Activated CD8-positive, alpha-beta memory T cell treated with anti-CD3 and anti-CD28 coated beads for 1 hour (primary cell): ENCODE measurements at places on chromosomes 13 and 19.

- no peak for DNase-seq
Observed at GRCh38 chr13:75537401-75538365, at the start of gene COMMD6. Gene COMMD6, minus strand, starts transcription at chr13:75537841. Its CDS starts 36 bp downstream, at chr13:75537805.

DNA sequence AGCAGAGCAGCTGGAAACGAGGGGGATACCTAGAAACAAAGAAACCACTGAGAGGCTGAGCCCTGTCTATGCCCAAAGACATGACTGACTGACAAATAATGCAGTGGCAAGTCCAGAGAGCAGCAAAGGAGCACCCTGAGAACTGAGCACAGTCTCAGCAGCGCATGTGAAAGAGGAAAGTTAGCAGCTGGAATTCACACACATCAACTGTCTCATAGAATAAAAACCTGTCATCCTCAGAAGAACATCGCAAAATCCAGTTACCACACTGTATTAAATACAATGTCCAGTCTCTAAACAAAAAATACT lies 24.1 kb upstream of the DLEU7 start:
- DNase-seq = no peak

DNA sequence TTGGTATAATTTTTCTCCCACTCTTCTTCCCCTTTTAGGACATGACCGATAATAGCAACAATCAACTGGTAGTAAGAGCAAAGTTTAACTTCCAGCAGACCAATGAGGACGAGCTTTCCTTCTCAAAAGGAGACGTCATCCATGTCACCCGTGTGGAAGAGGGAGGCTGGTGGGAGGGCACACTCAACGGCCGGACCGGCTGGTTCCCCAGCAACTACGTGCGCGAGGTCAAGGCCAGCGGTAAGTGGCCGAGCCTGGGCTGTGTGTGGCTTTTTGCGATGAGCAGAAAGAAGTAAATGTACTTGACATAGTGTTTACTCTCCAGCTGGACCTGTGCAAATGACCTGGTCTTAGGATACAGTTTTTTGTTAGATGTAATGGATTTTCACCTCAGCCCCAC lies 102.5 kb downstream of the ARHGEF7 start:
- DNase-seq = no peak

GRCh38 chr13:23991119-23991518 lies 93.8 kb upstream of the C1QTNF9B start:
- DNase-seq = no peak

DNA sequence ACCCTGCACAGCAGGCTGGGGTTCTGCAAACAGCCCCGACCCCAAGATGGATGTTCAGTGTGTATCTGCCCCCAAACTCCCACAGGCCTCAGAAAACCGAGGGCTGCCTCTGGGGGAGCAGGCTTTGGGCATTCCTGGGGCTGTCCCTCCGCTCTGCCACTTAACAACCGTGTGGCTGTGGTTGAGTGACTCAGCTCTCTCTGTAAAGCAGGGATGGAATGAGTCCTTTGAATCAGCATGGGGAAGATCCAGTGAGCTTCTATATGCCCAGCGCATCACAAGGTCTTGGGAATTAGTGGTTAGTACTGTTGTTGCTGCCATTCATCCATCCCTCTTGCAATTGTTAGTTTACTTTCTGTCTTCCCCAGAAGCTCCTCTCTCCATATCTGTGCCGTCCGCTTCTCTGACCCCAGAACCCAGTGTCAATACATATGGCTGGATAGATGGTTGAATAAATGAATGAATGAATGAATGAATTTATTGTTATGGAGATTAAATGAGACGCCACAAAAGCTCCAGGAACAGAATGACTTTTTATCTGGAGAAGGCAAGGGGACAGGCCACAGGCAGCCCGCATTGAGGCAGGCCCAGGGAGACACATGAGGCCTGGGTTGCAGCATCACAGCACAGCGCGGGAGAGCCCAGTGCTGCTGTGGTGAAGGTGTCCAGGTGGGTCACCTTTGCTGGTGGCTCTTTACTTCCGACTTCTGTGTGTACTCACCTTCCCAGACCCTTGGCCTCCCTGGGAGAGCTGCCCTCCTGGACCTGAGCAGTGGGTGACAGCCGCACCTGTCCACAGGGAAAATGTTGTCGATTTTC lies 89.2 kb downstream of the RGCC start:
- DNase-seq = no peak

DNA sequence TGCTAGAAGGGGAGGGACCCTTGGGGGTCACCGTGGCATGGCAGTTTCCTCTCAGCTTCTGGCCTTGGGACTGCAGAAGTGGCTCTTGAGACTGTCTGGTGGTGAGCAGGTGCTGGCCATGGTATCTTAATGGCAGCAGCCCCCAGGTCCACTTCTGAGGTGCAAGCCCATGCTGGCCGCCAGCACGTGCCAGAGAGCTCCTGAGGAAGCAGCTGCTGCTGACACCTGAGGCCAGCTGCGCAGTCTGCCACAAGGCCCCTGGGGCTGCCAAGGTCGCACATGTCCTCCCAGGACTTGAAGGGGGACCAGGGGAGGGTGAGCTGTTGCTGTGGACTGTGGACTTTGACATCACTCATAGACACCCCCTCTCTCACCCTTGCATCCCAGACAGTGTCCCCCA lies 48.0 kb downstream of the NFIX start:
- no peak for DNase-seq

DNA sequence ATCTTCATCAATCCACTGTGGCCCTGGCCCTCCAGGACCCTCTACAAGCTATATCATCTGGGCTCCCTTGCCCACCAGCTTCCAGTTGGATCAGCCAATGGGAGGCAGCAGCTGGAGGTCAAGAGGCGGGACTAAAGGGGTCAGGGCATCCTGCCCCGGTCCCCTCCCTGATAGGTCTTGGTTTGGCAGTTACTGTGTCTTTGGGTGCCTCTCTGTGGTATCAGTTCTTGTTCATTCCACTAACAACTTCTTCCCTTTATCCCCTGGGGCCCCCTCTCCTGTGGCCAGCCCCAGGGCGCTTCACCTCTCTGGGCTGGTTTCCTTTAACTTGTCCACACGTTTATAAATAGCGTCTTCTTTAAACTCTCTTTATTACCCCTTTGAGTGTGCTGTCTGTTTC lies 83.6 kb downstream of the DCT start:
- DNase-seq = no peak

DNA sequence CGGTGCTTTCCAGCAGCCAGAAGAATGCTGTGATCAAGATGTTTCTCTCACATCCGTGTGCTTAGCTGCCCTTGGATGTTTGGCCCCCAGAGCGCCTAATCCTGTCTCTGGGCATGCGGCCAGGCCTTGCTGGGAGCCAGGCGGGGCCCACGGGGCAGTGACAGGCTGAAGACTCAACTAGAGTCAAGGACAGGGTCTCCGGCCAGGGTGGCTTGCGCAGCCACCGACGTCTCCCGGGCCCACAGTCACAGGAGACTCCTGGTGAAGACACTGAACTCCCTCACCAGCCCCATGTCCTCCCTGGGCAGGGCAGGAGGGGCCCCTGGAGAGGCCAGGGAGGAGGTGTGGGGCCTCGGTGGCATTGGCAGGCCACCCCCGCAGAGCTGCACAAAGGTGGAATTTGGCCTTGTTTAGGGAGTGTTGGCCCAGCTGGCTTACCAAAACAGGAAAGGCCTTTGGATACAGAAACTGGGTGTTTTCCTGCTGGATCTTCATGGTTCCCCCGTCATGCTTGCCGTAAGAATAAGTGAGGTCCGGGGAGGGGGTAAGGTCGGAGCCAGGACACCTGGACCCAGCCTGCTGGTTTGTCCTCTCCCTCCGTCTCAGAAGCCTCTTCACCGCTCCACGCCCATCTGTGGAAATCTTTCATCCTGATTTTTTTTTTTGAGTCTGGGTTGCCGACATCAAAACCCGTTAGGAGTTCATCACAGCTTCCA lies 10.0 kb upstream of the NDUFS7 start:
- no peak for DNase-seq

DNA sequence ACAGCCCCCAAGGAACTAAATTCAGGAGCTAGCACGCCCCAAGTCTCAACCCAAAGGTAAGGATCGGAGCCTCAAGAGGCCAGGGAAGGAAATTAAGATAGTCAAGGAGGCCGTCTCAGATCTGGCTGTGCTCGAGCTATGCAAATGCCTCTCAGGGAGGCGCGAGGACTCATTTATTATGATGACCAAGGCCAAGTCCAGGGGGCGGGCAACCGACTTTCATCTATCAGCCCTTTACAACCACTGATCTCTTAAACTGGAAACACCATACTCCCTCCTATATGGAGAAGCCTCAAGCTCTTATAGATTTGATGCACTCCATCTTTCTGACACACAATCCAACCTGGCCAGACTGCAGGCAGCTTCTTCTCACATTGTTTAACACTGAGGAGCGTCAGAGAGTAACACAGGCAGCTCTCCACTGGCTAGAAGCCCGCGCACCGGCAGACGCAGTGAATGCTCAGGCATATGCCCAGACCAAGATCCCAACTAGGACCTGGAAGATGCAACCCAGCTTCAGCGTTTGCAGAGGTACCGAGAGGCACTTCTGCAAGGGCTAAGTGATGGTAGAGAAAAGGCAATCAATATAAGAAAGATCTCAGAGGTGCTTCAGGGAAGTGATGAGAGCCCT lies 9.6 kb upstream of the SLC15A1 start:
- no peak for DNase-seq

- DNase-seq = no peak
Observed at GRCh38 chr13:48928757-48929430, 46.8 kb upstream of the FNDC3A start.

DNA sequence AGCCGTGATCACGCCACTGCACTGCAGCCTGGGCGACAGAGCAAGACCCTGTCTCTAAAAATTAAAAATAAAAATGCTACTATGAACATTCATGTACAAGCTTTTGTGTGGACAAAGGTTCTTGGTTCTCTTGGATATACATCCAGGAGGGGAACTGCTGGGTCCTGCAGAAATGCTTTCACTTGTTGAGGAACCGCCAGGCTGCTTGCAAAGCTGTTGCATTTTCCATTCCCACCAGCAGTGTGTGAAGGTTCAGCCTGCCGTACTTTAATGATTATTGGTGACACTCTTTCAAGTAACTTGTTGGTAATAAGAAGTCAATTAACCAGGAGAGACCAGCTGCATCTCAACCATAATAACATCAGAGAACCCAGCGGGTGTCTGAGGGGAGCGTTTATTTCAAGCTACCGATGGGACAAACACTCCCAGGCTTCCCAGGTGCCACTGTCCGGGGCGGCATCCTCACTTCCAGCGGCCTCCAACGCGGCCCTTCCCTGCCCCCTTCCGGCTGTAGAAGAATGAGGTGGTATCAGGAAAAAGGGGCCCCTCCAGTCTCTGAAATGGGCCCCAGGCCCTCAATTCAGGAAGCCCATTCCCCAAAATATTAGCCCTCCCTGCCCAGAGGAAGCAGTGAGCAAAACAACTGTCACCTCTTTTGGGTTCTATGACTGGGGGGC lies 15.2 kb upstream of the PPP1R12C start:
- DNase-seq = no peak

GRCh38 chr13:60661521-60661920 lies 264.5 kb downstream of the TDRD3 start:
- no peak for DNase-seq

- DNase-seq = no peak
Observed at GRCh38 chr19:45009625-45010255, 8.5 kb downstream of the RELB start.

- DNase-seq = no peak
Observed at GRCh38 chr19:5035793-5036697, 67.1 kb downstream of the KDM4B start.

DNA sequence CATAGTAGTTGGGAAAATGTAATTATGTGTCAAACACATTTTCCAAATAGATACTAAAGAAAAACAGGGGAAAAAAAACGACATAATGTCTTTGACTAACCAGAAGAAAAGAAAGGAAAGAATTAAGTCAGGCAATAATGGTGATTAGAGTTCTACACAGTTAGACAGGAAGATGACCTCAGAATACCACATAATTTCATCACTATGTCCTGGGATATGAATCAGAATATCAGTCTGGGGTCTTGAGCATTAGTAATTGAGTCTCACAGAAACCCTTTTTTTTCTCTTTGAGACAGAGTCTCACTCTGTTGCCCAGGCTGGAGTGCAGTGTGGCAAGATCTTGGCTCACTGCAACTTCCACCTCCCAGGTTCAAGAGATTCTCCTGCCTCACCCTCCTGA lies 503.4 kb downstream of the SLITRK1 start:
- DNase-seq = no peak

DNA sequence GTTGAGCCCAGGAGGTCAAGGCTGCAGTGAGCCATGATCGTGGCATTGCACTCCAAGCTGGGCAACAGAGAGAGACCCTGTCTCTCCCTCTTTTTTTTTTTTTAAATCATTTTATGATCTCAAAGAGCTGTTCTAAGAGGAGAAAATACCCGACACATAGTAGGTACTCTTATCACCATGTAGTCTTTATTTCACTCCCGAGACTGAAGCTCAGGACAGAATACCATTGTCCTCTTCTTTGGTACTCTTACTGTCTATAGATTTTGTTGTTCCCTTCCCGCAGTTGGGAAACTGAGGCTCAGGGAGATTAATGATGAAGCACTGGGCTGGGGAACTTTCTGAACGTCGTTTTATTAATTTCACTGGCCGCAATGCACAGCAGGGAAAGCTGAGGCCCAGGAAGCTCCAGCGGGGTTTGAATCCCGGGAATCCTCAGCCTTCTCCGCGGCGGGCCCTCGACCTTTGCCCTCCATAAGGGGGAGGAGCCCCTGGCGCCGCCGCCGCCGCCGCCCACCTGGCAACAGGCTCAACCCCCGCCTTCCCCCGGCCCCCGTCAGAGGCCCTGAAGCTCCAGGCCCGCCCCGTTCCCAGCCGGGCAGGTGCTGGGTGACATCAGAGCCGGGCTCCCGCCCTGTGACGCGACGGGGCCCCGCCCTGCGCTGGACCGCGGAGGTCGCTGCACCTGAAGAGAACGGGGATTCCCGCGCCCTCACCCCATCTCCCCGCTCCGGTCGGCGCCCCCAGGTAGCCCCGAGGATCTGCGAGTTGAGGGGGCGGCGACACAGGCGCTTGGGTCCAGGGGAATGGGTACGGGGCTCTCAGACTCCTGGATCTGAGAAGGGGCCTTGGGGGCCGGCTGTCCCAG lies 1.6 kb downstream of the MYH14 start:
- no peak for DNase-seq

DNA sequence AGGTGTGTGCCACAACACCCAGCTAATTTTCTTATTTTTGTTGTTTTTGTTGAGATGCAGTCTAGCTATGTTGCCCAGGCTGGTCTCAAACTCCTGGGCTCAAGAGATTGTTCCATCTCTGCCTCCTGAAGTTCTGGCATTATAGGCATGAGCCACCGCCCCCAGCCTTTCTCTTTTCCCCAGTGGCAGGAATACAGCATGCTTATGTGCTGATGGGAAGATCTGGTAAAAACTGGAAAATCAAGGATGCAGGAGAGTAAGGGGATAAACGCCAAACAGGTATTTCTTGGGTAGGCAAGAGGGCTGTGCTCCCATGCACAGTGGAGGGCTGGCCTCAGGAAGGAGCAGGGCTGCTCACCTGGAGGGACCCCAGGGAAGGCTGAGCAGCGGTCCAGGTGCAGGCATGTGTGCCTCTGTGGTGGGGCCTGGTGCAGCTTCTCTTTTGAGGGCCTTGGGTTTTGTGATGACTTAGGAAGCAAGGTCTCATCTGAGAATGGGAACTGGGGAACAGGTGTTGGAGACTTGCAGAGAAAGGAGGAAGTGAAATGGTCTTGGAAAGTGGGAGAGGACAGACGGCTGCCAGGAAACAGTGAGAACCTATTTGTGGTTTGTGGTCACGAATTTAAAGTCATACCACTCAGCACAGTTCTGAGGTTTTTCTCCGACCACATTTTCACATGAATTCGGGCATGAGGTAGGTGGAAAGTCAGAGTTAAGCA lies 106.5 kb downstream of the TEX26 start:
- DNase-seq = no peak
